Activated T-cell treated with anti-CD3 and anti-CD28 coated beads, Interleukin-2, amount 50 U/mL, for 72 hours (primary cell): ENCODE measurements at places on chromosomes 2 and 18. TPM values are rescaled to one million over a fixed set of nuclear protein-coding genes. Genes with fewer than 3 reads are reported as not detected.

The TUBA4A gene
- 99.8 TPM for total RNA-seq

DNA sequence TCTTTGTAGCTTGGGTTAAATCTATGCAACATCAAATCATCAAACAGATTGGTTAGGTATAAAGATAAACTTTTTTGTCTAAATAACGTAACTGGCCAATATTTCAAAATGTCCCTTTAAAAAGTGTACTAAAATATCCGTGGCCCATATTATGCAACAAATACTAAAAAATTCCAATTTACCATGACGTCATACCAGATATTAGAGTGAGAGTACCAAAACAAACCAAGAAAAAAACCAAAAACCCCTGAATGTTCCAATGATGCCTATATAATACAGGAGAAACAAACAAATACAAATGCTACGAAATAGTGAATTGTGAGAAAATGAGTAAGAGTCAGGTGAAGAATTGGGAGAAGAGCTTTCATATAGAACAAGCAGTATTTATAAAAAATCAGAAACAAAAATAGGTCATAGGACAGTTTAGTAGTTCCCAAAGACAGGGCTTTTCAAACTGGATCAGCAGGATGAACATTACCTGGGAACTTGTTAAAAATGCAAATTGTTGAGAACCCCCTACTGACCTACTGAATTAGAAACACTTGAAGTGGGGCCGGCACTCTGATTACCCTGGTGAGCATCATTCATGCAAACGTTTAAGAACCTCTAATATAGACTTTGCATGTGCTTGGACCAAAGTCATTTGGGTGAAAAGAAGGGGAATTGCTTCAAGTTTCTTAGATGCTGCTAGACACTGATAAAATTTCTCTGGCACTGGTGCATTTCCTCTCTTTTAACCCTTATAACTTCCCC is 753.7 kb downstream of the DSC3 start:
- H3K36me3 ChIP-seq, result no peaks in the 10 kb centered on the region
- H3K27me3 ChIP-seq, result no peaks in the 10 kb centered on the region
- DNase-seq, result no peak
- no peaks in the 10 kb centered on the region for H3K4me1 ChIP-seq
- no peak overlapping the region for H3K4me3 ChIP-seq

DNA sequence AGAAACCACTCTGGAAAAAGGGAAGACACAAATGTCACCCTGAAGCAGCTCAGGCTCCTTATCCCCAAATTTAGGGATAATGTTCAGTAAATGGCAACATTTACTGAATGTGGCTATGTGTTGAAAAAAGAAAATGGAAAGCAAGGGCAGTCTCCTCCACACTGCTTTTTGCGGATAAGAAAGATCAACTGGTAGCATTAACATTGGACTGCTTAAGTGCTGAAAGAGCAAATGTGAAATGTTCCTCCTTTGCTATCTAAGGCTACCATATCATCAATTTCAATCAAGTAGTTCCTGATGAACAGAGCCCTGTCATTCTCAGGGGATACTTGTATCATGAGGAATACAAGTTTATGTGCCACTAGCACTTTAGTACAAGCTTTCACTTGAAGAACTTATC is 12.5 kb downstream of the FBXO11 start:
- H3K36me3 ChIP-seq, result no peaks in the 10 kb centered on the region
- H3K27ac ChIP-seq, result peak overlapping the region; percentile 76
- H3K27me3 ChIP-seq, result no peaks in the 10 kb centered on the region
- H3K4me3 ChIP-seq, result no peak overlapping the region

DNA sequence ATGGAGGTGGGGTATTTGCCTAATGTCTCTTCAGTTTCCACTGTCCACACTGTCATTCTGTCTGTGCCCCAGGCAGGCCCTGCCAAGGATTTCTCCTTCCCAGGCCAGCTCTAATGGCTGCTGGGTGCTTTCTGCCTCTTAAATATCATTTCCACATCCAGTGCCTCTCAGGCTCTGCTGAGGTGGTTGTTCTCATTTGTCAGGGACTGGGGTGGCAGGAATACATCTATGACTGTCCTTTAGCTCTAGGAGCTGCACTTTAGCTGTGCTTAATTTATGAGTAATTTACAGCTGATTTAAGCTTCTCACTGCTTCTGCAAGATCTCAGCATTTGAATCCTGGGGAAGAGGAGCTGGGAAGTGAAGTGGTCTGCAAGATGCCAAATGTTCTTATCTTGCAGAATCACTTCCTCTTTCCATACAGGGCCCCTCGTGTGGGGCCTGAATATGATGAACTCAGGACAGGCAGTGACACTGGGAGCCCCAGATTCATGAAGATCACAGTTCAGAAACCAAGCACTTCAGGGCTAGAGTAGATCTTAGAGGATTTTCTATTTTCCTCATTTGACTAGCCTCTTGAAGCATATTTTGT is 150.2 kb downstream of the FSHR start:
- no peak overlapping the region for H3K4me3 ChIP-seq
- H3K4me1 ChIP-seq, result no peaks in the 10 kb centered on the region
- no peaks in the 10 kb centered on the region for H3K36me3 ChIP-seq
- no peak for DNase-seq

DNA sequence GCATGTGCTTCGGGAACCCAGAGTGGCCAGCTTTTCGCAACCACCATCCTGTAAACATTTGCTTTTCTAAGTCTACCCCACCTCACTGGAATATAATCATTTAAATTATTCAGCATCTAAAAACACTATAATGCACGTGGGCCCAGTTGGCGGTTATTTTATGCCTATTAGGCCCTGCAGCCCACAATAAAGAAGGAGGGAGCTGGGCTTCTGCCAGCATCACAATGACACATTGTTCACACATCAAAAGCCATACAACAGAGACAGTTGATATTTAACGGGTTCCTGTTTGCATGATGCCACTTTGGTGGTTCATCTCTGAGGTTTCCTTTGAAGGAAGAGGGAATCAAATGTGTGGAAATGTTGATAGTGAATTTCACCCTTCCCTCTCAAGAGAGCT is 916.0 kb upstream of the CELF4 start:
- H3K36me3 ChIP-seq, result no peaks in the 10 kb centered on the region
- no peak overlapping the region for H3K4me3 ChIP-seq
- no peak overlapping the region for H3K27ac ChIP-seq
- no peak for DNase-seq
